ENCODE measurements at places on chromosomes 1 and 21. TPM values are rescaled to one million over a fixed set of nuclear protein-coding genes. Genes with fewer than 3 reads are reported as not detected.

SPRR2G gene
- total RNA-seq: not detected

SLC22A15 gene
- total RNA-seq: 0.30 TPM

PALMD gene
- not detected for total RNA-seq

NMNAT2 gene
- total RNA-seq: 0.89 TPM

TMEM52 gene
- total RNA-seq: 1.3 TPM
